NCI-H82 (cell line): ENCODE measurements at places on chromosomes 2 and 18.

GRCh38 chr2:195572895-195573683 lies 83.9 kb upstream of the SLC39A10 start:
- DNase-seq = no peak

GRCh38 chr2:133415210-133415876 lies 152.9 kb downstream of the NCKAP5 start:
- no peak for DNase-seq

GRCh38 chr2:232502911-232503808 lies 15.5 kb upstream of the ECEL1 start:
- DNase-seq = peak; percentile 86

GRCh38 chr2:175842996-175843395 lies 159.1 kb downstream of the LNPK start:
- DNase-seq = no peak

- DNase-seq = no peak
Observed at GRCh38 chr2:60379684-60380083, 173.8 kb downstream of the BCL11A start.

DNA sequence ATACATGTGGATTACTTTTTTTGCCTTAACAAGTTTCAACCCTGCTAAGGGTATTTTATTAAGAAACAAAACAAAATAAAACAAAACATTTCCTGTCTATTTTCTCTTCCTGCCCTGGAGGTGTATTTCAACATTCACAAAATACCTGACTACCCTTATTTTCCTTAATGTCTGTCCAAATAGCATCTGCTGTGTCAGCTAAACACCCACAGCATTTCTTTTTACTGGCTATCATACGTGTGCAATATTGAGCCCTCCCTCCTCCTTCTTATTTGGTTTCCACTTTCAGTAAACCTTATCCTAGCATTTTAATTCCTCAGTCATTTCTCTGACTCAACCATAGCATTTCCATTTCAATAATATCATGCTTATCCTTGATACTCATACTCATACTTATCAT lies 1420.0 kb upstream of the ZEB2 start:
- DNase-seq = no peak

DNA sequence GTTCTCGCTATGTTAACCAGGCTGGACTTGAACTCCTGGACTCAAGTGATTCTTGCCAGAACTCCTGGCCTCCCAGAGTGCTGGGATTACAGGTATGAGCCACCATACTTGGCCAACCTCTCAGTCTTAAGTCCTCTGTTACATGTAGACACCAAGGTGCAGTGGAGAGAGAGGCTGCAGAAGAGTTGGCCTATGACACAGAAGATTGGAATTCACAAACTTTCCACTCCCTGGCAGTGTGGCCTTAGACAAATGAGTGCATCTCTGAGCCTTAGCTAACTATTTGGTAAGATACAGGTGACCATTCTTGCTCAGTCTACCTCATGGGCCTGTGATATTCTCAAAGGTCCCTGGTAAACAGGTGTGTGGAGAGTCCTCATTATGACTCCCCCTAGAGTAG lies 159.7 kb downstream of the MYCN start:
- no peak for DNase-seq

GRCh38 chr2:238511614-238511950 lies 84.9 kb downstream of the ASB1 start:
- DNase-seq = no peak

GRCh38 chr2:136443661-136444060 lies 321.7 kb upstream of the THSD7B start:
- no peak for DNase-seq

DNA sequence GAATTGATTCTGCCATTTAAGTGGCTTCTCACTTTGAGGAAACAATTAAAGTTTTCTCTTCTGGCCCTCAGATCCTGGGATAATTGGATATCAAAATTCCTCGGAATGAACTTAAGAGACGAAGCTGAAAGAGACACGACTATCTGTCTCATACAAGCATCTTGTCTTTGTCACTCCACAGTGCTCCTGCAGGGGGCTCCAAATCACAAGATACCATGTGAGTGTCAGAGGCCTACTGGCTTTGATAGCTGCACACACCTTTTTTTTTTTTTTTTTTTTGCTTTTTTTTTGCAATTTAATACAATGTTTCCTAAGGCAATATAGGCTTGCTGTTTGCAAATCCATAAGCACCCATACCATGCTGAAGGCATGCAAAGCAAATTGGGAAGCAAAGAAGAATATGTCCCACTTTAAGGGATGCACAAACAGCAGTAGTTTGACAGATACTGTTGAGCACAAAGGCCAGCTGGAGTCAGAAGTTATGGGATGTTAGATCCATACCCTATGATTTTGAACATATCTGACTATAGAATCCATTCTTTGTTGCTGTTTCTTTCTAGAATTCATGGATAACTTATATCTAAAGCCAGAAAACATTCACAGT lies 109.0 kb upstream of the CBLN2 start:
- peak; percentile 26 for DNase-seq

DNA sequence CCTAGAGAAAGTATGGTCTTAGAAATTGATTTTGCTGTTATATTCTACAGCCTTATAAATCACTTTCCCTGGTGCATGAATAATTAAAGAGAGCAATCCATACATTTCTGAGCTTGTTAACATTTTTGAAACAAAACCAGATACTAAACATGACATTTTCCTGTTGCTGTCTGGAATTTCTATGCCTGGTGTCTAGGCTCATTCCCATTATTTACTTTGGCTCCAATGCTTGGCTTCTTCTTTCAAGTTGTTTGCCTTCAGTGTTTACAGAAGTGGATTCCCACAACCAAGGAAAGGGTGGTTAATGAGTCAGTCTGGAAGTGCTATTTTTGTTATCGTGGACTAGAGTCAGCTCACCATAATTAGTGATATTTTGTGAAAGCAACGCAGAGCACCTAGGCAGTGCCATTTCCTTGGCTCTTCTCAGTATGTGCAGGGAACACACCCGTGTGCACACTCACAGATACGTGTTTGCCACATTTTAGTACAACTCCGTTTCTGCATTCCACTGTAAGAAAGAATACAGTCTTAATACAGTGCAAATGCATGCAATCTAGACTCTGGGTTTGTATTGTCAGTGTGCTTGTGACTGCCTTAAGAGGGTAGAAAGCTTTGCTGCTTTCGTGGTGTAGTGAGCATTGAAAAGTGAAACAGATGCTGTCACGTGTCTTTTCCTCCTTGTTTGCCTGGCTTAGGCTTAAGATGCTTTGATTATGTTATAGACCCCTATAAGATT lies 185.0 kb upstream of the RASGRP3 start:
- peak; percentile 28 for DNase-seq

DNA sequence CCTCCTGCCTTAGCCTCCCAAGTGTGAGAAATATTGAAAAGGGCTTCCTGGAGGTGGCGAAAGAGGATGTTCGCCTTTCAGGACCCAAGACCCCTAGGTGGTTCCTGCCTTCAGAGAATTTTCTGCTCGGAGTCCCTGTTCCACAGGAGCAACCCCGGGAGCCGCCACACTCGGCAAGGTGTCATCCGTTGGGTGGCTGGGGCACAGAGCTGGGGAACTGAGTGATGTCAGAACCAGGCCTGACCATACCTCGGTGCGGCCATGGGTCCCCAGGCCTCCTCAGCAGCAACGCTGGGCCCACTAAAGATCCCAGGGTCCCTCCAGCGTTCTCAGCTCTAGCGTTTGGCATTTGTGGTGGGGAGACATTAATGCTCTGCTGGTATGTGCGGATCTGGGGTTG lies 23.7 kb upstream of the TAF1B start:
- no peak for DNase-seq

GRCh38 chr2:237191714-237192081 lies 106.0 kb downstream of the COPS8 start:
- no peak for DNase-seq

GRCh38 chr2:46365913-46366667 lies 68.9 kb downstream of the EPAS1 start:
- DNase-seq = peak; percentile 56

- DNase-seq = peak; percentile 28
Observed at GRCh38 chr2:1132328-1132969, 181.8 kb downstream of the SNTG2 start.

GRCh38 chr2:241372361-241372992 lies 16.4 kb downstream of the FARP2 start:
- peak; percentile 25 for DNase-seq

DNA sequence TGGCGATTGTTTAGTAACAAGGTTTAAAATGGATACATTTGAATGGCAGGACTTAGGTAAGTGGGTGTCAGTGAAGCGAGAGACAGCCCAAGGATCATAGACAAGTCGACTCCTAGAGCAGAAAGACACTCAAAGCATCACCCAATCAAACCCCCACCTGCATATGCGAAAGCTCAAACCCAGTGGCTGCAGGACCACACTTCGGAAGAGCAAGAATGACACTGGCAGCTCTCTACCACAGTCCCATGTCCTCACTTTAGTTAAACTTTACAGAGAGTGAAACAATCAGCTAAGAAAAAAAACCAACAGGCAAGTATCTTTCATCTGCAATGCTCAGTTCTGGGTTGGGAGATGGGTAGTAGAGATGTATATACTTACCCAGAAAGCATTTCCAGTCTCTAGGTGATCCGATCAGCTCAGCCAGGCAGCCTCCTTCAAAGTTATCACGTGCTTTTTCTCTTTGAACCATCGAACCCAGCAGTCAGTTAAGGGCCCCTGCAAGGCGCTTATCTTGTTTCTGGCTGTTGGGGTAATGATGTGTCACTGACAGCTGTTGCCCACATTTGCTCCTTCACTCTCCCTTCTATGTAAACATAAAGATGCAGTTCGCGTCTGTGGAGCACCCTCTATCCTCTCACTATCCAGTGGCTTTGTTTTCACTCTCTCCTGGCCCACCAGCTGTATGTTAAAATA lies 357.5 kb upstream of the ID2 start:
- DNase-seq = peak; percentile 88

DNA sequence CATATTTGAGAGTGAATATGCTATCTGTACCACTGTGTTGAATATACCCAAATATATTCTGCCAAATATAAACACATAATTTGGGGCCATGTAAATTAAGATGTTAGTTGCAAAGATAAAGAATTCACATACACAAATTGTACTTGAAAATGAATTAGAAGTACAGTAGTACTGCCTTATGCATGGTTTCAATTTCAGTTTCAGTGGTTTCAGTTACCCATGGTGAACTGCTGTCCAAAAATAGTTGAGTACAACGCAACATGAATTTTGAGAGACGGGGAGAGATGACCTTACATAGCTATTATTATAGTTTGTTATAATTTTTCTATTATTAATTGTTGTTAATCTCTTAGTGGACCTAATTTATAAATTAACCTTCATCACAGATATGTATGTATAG lies 1313.0 kb upstream of the FAM98A start:
- DNase-seq = no peak
